KBM-7 (cell line): ENCODE measurements at places on chromosomes 3 and 15.

GRCh38 chr15:71570736-71571135, 239.6 kb upstream of the NR2E3 start:
- DNase-seq, result no peak

DNA sequence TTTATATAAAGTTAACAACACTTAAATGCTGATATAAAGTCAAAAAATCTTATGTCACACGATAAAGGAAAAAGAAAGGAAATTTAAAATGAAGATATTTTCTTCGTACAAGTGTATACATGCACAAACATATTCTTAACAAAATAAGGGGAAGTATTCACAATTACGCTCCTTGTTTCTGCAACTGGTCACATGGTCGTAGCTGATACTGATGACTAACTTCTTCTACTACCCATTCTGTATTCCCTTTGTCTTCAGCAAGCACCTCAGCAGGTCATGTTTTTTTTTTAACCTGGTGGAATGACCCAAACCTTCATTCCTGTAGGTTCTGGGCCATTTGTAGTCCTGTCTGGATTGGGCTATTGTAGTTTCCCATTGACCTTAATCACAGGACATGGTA, 30.0 kb upstream of the CMTM8 start:
- no peak for DNase-seq

DNA sequence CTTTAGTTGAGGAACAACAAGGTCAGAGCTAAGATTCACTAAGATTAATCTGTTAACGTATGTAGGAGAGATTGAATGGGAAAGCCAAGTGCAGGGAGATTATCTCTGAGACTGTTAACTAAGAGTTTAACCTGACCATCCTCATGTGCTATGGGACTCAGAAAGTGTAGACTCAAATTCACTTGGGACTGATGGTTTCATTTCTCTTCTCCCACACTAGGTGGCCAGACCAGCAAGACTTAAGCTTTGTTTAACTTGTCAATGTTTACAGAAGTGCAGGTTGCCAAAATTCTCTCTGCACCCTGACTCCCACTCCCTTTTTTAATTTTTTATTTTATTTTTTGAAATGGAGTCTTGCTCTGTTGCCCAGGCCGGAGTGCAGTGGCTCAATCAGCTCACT, 6.3 kb upstream of the HEXA start:
- DNase-seq, result no peak

- peak; percentile 78 for DNase-seq
Measured at GRCh38 chr3:153165261-153165681, 3.2 kb downstream of the RAP2B start.
